ENCODE measurements at places on chromosomes 1 and 21. TPM values are rescaled to one million over a fixed set of nuclear protein-coding genes. Genes with fewer than 3 reads are reported as not detected.
A peak's percentile ranks its signal among the peaks of the same experiment; 100 is the strongest.

DNA sequence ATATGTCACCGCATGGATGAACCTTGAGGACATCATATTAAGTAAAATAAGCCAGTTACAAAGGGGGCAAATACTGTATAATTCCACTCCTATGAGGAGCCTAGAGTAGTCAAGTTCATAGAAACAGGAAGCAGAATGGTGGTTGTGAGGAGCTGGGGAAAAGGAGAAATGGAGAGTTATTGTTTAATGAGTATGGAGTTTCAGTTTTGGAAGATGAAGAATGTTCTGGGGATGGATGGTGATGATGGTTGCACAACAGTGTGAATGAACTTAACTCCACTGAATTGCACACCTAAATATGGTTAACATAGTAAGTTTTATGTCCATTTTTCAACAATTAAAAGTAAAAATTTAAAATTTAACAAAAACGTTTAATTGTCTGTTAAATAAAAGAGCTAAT is 220.9 kb upstream of the JUN start:
- DNase-seq = no peak

DNA sequence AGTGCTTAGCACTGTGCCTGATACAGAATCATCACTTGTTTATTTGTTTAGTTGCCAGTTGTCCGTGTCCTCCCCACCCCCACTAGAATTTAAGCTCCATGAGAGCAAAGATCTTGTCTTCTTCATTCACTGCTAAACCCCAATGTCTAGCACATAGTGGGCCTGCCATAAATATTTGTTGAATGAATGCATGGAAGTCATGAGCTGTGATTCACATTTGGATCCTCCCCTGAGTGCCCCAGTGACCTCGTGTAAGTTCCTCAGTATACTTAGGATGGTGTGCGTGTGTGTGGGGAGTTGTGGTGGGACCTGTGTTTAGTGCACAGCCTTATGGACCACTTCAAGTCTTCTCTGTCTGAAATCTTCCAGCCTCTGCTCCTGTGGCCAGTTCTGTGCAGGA is 23.1 kb downstream of the IER5 start:
- DNase-seq = no peak

DNA sequence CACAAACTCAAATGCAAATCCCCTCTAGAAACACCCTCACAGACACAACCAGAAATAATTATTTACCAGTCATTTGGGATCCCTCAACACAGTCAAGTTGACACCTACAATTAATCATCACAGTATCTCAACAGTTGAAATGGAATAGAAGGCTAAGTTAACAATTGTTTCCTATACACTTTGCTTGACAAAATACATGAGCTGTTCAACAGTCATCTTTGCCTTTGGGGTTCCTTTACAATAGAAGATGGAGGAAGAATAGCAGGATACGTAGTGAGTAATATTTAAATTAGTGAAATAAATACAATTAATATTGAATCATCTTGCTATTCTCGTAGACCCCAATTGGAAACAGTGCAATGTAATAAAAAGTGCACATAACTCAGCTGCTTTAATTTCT is 487.3 kb upstream of the ADAMTS5 start:
- DNase-seq = no peak

GRCh38 chr1:17239420-17239819 is 9.5 kb upstream of the PADI3 start:
- DNase-seq = no peak

DNA sequence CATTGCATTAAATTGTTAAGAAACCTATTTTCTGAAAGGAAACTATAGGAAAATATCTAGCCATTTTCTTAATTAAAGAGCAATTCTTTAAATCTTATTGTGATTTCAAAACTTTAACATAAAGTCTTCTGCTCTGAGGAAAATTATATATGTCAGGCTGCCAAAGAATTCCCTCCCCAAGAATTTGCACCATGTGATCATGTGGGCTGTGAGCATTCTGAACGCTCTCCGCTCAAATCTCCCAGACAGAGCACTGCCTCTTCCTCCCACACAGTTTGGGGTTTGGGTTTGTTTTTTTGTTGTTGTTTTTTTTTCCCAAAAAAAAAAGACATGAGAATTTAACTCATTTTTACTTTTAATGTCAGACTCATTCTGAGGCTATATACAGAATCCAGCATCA is 155.9 kb upstream of the PALMD start:
- no peak for DNase-seq

DNA sequence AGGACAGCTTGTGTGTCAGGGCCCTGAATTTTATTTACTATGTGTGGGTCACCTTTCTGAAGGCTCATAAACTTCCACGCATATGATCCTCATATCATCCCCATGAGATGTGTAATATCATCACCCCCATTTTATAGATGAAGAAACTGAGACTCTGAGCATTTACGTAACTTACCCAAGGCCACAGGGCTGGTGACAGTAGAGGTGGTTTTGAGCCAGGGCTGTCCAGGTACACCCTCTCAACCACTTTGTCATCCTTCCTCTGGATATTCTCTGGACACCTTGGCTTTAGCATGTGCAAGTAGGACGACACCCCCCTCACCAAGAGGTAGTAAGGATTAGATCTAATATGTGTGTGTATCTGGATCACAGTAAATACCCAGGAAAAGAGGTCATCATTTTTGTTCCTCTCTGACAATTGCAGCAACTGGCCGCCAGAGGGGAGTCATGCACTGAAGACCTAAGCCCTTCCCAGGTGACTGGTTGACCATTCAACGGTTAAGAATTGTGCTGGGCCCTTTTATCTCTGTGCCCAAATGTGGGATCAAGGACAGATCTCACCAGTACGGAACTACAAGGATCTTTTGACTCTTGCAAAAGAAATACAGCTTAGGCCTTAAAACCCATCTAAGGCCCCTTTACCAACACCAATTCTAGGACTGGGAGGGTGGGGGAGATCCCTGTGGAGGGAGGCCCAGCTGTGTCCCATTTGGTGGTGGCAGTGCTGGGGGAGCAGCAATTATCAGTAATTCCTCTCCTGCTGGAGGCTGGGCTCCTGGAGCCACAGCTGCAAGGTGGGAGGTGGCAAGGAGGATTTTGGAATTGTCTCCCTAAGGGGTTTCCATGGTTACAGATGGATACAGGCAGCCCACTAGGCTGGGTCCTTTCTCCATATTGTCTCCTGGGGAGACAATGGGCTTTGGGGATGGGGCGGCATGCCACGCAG is 13.7 kb upstream of the E2F2 start:
- peak; percentile 84 for DNase-seq

DNA sequence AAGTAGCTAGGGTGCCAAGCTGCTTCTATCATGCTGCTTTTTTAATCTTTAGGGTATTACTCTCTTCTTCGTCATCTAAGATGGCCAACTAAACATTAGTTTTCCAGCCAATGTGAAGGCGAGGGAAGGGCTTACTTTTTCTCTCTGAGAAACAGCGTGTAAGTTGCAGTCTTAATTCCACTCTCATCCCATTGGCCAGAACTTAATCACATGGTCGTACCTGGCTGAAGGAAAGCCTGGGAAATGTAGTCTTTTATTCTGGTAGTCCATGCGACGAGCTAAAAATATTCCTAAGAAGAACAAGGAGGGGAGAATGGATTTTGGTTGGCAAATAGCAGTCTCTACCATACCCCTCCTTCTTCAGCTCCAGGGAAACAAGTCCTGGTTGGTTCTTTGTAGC is 21.5 kb downstream of the DNAJC6 start:
- DNase-seq = no peak

- no peak for DNase-seq
These were observed 34.0 kb downstream of the PCSK9 start for GRCh38 chr1:55073187-55073916.

- DNase-seq = no peak
These were observed 68.0 kb upstream of the CNTN2 start for GRCh38 chr1:204975021-204975420.

- no peak for DNase-seq
These were observed 221.0 kb downstream of the DSCAM start for GRCh38 chr21:40625991-40626390.

- DNase-seq = no peak
These were observed 19.4 kb upstream of the ESRRG start for GRCh38 chr1:216742625-216743024.

DNA sequence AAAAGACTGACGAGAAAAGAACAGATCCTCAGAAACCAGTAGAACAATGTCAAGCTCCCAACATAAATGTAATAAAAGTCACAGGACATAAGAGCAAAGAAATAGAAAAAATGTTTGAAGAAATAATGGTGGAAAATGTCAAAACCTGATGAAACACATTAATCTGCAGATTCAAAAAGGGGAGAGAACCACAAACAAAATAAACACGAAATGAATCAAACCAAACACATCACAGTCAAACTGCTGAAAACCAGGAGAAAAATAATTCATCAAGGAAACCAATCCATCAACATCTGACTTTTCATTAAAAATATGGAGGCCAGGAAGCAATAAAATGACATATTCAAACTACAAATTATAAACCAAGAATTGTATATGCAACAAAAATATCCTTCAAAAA is 31.9 kb downstream of the TRIM33 start:
- no peak for DNase-seq

DNA sequence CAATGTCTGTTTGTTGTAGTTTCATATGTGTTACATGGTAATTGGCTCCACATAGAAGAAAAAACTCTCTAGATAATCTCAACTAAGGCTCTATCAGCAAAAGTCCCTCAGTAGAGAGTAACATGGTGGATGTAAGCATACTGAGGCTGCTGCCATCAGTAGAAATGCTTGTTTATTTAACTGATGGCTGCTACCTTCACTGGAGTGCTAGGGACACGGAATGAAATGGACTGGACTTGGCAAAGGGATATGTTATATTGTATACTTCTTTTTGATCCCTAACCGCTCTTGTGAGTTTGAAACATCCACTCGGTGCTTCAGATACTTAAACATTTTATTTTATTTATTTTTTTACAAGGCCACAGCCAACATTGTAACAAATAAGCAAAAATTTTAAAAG is 143.0 kb downstream of the ZNF281 start:
- DNase-seq = no peak

DNA sequence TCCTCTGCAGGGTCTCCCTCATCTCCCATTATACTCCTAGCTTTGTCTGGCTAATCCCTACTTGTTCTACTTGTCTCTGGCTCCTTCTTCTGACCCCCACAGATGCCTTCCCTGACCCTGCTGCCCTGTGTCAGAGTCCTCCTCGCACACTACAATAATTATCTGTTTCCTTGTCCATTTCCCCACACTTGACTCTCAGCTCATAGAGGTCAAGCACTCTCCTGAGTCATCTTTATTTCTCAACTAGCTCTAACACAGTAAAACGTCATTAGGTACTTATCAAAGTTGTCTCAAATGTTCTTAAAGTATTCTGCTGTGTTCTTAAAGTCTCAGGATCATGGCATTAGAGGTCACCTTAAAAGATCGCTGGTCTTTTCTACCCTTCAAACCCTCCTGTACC is 47.1 kb downstream of the C8A start:
- no peak for DNase-seq

Gene TNFSF4
- 0.09 TPM for polyA plus RNA-seq

Gene IL10
- 0.20 TPM for polyA plus RNA-seq

Gene SIM2
- 0.06 TPM for polyA plus RNA-seq

Gene ITGB2
- polyA plus RNA-seq = 2.7 TPM

Gene ANGPTL1
- polyA plus RNA-seq = 12.9 TPM

Gene NTMT2
- not detected for polyA plus RNA-seq

Gene NTNG1
- 0.01 TPM for polyA plus RNA-seq

Gene S100A16
- 38.1 TPM for polyA plus RNA-seq

Measured in psoas muscle (tissue), 8 donors.